Islet precursor cell (in vitro differentiated cells): ENCODE measurements at places on chromosomes 13 and 19.

DNA sequence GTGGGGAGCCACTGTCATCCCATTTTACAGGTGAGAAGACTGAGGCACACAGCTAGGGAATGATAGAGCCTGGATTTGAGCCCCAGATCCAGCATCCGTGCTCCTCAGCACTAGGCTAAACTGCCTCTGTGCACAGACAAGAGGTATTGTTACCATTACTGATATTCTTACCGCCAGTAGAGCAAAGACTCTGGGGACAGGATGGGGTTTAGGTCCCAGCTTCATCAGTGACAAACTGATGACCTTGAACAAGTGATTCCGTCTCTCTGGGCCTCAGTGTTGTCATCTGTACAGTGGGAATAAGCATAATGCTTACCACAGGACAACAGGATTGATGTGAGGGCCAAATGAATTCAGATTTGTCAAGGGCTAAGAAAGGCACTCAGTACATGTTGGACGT, 16.5 kb downstream of the AXL start:
- DNase-seq: no peak

- DNase-seq: peak; percentile 64
These were observed 32.3 kb upstream of the MED4 start for GRCh38 chr13:48126944-48127830.

- DNase-seq: no peak
These were observed 9.4 kb upstream of the SEMA6B start for GRCh38 chr19:4568886-4569285.

GRCh38 chr19:50556282-50557008, 11.8 kb downstream of the LRRC4B start:
- peak; percentile 95 for DNase-seq

DNA sequence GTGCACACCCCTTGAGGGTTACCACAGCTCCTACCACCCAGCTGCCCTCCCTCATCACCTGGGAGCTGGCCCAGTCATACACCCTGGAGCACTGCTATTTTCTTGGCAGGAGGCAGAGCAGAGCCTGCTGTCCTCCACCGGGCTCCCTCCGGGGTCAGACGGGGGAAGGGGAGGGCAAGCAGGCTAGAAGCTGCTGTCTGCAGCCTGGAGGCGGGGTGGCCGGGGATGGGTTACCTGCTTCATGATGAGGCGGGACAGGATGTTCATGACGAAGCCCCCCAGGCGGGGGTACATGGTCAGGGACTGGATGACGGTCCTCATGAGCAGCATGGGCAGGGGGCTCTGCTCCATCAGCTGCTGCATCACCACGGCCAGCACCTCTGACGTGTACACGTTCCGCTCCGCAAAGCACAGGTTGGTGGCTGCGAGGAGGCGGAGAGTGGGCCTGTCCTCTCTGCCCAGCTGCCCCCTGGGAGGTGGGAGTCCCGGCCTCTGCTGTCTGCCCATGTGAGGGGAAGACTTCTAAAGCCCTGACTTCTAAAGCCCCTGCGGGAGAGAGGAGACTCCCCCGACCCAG, 2.7 kb upstream of the RSPH6A start:
- DNase-seq: peak; percentile 85

- no peak for DNase-seq
These were observed 29.0 kb downstream of the RANBP3 start for GRCh38 chr19:5948752-5949564.

GRCh38 chr13:35514801-35515502, 38.5 kb upstream of the MAB21L1 start:
- no peak for DNase-seq

GRCh38 chr13:98083507-98083906, 59.4 kb upstream of the FARP1 start:
- no peak for DNase-seq

DNA sequence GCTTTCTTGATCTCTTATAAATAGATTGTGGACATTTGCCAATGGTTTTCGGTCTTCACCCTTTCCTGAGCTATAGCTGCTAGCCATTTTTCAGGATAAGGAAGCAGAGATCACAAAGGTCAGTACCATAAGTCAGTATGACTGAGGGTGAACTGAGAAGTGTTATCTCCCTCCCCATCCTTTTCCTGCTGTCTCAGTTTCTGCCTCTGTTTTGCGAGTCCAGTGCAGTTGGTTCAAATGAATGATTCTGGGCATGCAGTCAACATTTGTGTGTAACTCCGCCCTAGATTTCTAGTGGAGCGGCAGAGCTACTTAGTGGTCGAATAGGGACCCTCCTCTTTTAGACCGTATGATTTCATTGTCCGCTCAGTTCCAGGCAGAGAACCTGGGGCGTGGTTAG, 460.8 kb upstream of the ARGLU1 start:
- DNase-seq: no peak

- DNase-seq: no peak
These were observed 128.8 kb downstream of the SIPA1L3 start for GRCh38 chr19:38035515-38036495.

DNA sequence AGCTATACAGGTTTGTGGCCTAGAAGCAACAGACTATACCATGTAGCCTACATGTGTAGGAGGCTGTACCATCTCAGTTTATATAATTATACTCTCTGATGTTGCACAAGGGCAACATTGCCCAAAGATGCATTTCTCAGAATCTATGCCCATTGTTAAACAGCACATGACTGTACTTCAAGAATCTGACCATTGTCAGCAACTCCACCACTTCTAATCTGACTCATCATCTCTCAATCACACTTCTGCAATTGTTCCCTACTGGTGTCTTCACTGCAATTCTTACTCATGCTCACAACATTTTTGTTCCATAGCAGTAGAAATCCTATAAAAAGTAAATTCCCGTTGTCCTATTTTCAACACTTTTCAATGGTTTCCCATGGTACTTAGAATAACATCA, 63.9 kb upstream of the ATXN8OS start:
- no peak for DNase-seq

GRCh38 chr13:50693727-50694126, 149.8 kb downstream of the DLEU7 start:
- DNase-seq: peak; percentile 93

GRCh38 chr19:45641274-45642105, 2.3 kb upstream of the EML2 start:
- peak; percentile 97 for DNase-seq

GRCh38 chr19:10538204-10538983, 5.3 kb upstream of the ATG4D start:
- DNase-seq: no peak

GRCh38 chr19:44745341-44745831, 3.1 kb upstream of the BCL3 start:
- DNase-seq: no peak

DNA sequence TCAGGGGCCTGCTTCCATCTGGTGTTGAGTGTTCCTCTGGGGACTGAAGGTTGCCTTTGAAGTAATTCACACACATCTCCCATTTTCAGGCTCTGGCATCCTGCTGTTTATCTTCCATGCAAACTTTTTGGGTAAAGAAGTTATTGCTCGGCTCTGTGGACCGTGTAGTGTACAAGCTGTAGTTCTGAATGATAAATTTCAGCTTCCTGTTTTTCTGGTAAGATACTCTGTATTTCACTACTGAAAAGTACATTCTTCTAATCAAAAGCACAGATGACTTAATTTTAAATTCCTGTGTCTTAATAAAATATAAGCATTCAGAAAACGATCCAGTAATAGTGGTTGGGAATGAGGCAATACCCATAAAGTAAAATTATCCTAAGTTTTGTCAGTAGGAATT, 36.7 kb downstream of the MPHOSPH8 start:
- DNase-seq: no peak
